ENCODE measurements at places on chromosomes 2 and 18. TPM values are rescaled to one million over a fixed set of nuclear protein-coding genes. Genes with fewer than 3 reads are reported as not detected.

GRCh38 chr2:10876963-10877362 is 34.8 kb upstream of the KCNF1 start:
- H3K36me3 ChIP-seq = no peaks in the 10 kb centered on the region
- DNase-seq = no peak
- H3K27me3 ChIP-seq = peaks cover 10% of the 10 kb centered on the region
- H3K4me1 ChIP-seq = no peaks in the 10 kb centered on the region
- H3K4me3 ChIP-seq = no peak overlapping the region
- H3K27ac ChIP-seq = no peak overlapping the region

The ACVR1C gene
- 0.98 TPM for total RNA-seq

The ATOH8 gene
- not detected for total RNA-seq

The CD226 gene
- total RNA-seq = 121 TPM

DNA sequence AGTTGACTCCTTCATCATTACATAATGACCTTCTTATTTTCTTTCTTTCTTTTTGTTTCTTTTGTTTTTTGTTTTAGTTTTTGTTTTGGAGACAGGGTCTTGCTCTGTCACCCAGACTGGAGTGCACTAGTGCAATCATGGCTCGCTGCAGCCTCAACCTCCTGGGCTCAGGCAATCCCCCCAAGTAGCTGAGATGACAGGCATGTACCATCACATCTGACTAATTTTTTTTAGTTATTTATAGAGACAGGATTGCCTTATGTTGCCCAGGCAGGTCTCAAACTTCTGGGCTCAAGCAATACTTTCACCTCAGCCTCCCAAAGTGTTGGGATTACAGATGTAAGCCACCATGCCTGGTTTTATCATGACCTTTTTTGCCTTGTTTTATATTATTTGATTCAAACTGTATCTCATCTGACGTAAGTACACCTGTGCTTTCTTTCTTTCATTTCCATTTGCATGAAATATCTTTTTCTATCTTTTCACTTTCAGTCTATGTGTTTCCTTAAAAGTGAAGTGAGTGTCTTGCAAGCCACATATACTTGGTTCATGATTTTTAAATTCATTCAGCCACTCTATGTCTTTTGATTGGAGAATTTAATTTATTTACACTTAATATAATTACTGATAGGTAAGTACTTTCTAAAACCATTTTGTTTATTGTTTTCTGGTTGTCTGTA is 39.1 kb downstream of the SP100 start:
- H3K4me3 ChIP-seq = no peak overlapping the region
- no peak for DNase-seq
- H3K27ac ChIP-seq = peak overlapping the region; percentile 46
- peaks cover 72% of the 10 kb centered on the region for H3K4me1 ChIP-seq
- H3K27me3 ChIP-seq = no peaks in the 10 kb centered on the region

DNA sequence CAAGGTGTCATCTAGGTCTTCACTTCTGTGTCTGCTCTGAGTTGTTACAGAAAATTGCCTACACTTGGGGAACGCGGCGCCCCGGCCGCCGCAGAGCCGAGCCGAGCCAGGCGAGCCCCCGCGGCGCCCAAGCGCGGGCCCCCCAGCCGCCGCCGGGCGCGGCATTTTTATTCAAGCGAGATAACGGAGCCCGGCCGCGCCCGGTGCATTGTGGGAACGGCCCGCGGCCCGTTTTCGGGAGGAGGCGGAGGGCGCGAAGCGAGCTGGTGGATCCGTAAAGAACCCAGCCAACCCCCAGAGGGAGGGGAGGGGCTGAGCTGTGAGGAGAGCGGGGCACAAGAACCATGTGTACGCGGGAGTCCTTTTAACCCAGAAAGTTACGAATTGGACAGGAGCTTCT is 191.8 kb downstream of the FTCDNL1 start:
- DNase-seq = peak; percentile 56
- H3K36me3 ChIP-seq = no peaks in the 10 kb centered on the region
- no peak overlapping the region for H3K4me3 ChIP-seq
- no peak overlapping the region for H3K27ac ChIP-seq

DNA sequence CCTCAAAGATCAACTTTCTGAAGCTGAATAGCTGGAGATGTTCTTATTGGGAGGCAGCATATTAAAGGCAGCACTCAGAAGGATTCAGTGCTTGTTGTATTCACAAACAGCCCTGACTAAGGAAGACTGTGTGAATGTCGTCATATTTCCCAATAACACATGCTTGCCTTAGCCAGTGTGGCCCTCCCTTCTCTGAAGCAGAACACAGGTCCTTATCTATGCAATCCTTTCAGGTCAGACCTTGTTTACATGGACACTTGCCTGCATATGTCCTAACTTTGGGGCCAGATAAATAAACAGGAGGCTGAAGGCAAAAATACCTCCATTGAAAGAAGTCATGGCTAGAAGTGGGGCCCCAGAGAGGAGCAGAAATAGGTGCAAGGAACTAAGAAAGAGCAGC is 97.2 kb downstream of the SLC4A3 start:
- DNase-seq = no peak
- no peaks in the 10 kb centered on the region for H3K27me3 ChIP-seq
- H3K4me1 ChIP-seq = no peaks in the 10 kb centered on the region
- no peaks in the 10 kb centered on the region for H3K36me3 ChIP-seq

The LAMA1 gene
- total RNA-seq = not detected

- DNase-seq = no peak
- peaks cover 3% of the 10 kb centered on the region for H3K36me3 ChIP-seq
- H3K27ac ChIP-seq = no peak overlapping the region
- H3K4me3 ChIP-seq = no peak overlapping the region
Measured at GRCh38 chr2:36680012-36680411, 16.5 kb upstream of the VIT start.

DNA sequence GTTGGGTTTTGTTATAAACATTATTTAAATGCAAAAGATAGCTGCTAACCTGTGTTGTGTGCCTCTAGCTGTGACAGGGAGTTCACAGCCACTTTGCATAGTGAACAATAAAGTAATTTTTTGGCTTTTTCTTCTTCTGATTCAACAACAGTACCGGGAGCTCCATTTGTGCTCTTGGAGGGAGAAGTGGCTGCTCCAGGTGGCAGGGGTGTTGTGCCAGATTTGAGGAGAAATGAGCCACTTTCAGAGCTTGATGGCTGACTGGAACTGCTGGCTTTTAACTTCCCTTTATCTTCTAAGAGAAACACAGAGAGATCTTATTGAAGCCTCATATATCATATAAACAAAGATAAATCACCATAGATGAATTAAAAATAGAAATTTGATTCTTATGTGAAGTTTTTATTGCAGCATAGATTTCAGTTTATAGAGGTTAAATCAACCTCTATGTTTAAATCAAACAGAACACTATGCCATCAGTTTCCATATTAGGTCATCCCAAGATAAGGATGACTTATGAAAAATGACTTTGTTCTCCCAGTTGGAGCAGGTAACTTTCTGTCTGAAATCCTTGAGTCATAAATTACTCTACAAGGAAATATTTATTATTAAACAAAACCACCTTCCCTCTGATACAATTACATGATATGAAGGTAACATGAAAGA is 182.0 kb upstream of the SESTD1 start:
- peaks cover 14% of the 10 kb centered on the region for H3K27me3 ChIP-seq
- H3K4me3 ChIP-seq = no peak overlapping the region
- H3K36me3 ChIP-seq = no peaks in the 10 kb centered on the region
- H3K27ac ChIP-seq = no peak overlapping the region
- no peaks in the 10 kb centered on the region for H3K4me1 ChIP-seq
- no peak for DNase-seq

GRCh38 chr2:180846756-180847472 is 133.5 kb upstream of the UBE2E3 start:
- no peak overlapping the region for H3K4me3 ChIP-seq
- H3K27ac ChIP-seq = no peak overlapping the region
- no peaks in the 10 kb centered on the region for H3K4me1 ChIP-seq
- no peak for DNase-seq

GRCh38 chr2:96184989-96185388 is 23.6 kb downstream of the STARD7 start:
- H3K4me1 ChIP-seq = peaks cover 10% of the 10 kb centered on the region
- no peak for DNase-seq
- no peak overlapping the region for H3K27ac ChIP-seq
- H3K36me3 ChIP-seq = peaks cover 51% of the 10 kb centered on the region
- H3K27me3 ChIP-seq = no peaks in the 10 kb centered on the region

- peaks cover 35% of the 10 kb centered on the region for H3K27me3 ChIP-seq
- no peak overlapping the region for H3K4me3 ChIP-seq
- H3K4me1 ChIP-seq = no peaks in the 10 kb centered on the region
- no peaks in the 10 kb centered on the region for H3K36me3 ChIP-seq
- DNase-seq = no peak
Measured at GRCh38 chr2:132037527-132038178, 124.1 kb downstream of the ANKRD30BL start.

Measured in activated CD4-positive, alpha-beta T cell treated with anti-CD3 and anti-CD28 coated beads, Interleukin-2, amount 10 ng/mL, durations not matched to agents 24 days and 14 days (primary cell).